Astrocyte of the spinal cord (primary cell): ENCODE measurements at places on chromosomes 13 and 19.

DNA sequence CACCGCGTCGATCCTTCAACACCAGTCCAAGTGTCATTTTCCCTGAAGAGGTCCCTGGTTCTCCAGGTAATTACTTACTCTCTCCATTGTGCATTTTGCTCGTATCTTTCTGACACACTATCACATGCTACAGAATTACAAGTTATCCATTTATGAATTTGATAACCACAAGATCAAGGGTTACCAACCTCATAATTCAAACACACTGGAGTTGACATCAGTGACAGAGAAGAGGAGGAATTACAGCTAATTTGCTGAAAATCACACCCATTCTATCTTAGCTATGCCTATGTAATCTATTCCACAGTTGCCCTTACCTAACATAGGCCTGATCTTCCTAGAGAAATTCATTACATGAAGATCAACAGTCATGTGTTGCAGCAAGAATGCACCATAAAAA, 14.2 kb downstream of the ZC3H13 start:
- DNase-seq: no peak

GRCh38 chr19:20078581-20079031, 806 bp downstream of the ZNF90 start:
- peak; percentile 24 for DNase-seq

GRCh38 chr13:112443995-112444311, 67.8 kb downstream of the SPACA7 start:
- peak; percentile 17 for DNase-seq

- DNase-seq: no peak
Observed at GRCh38 chr13:112999414-113000177, 30.6 kb downstream of the MCF2L start.

GRCh38 chr19:2096034-2096479, at the start of gene MOB3A:
Gene MOB3A (minus strand): TSS chr19:2096326. CDS start chr19:2078560, 17,766 bp downstream.
- peak; percentile 95 for DNase-seq

DNA sequence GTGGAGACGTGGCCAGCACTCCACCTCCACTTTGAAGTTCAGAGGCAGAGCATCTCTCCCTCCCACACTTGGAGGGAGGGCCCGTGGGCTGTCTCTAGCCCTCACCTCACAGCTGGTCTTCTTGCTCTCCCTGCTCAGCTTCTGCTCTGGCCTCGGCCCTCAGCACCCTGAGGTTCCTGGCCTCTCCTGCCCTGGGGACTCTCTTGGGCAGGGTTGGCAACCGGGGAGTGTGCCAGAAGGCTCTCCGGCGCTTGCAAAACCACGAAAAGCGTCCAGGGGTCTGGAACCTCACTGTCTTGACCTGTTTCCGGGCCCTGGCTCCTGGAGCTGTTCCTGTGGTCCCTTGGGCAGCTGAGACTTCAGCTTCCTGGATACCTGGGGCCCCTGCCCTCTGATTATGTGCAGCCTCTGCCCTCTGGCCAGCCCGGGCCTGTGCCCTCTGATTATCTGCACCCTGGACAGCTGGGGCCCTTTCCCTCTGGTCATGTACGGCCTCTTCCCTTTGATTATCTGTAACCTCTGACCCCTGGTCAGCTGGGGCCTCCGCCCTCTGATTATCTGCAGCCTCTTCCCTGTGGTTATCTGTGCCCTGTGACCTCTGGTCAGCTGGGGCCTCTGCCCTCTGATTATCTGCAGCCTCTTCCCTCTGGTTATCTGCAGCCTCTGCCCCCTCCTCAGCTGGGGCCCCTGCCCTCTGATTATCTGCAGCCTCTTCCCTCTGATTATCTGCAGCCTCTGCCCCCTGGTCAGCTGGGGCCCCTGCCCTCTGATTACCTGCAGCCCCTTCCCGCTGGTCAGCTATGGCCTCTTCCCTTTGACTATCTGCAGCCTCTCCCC, 2.1 kb downstream of the CCDC8 start:
- no peak for DNase-seq

- DNase-seq: no peak
Observed at GRCh38 chr13:67052550-67053490, 177.3 kb downstream of the PCDH9 start.

DNA sequence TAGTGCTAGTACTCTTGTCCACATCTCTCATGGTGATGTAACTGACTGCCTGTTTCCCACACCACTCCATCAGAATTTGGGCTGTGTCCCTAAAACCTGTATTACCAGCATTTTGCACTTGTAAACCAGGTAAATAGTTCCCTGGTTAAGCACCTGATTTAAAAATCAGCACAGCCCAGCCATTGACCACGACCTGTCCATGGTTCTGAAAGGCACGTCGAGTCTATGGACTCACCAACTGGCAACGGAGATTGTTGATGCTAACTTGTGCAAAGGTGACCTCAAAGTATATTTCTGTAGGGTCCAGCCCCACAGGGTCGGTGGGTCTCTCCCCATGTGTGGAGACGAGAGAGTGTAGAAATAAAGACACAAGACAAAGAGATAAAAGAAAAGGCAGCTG, 46.7 kb upstream of the ZNF835 start:
- DNase-seq: no peak

DNA sequence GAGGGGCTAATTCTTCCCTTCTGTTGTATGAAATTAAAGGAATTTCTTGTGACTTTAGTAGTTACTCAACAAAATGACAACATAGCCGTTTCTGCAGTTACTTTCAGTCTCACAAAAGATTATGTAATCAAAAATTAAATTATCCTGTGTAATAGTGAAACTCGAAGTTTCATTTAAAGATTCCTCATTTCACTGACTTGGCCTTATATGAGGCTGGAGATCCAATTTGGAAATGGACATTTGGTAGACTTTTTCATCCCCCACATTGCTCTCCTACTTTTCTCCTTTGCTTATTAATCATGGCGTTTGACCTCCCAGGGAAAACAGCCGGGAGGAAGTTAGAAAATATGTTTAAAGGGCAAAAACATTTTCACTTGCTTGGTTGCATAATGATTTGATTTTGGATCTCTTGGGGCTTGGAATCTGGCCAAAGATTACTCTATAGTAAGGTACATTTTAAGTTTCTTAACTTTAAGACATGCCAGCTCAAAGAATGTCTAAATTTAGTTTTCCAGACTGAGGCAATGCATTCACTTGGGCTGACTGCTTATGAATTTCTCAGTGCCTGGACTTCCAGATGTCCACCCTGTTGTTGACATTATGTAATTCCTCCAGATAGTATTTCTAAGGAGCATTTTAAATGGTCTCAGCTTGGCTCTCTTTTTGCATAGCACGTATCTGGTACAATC, 1364.9 kb upstream of the MIR17HG start:
- peak; percentile 4 for DNase-seq

- no peak for DNase-seq
Observed at GRCh38 chr19:52635786-52636570, 2.2 kb downstream of the ZNF83 start.

GRCh38 chr13:108220041-108220440, 1.8 kb downstream of the ABHD13 start:
- DNase-seq: no peak

DNA sequence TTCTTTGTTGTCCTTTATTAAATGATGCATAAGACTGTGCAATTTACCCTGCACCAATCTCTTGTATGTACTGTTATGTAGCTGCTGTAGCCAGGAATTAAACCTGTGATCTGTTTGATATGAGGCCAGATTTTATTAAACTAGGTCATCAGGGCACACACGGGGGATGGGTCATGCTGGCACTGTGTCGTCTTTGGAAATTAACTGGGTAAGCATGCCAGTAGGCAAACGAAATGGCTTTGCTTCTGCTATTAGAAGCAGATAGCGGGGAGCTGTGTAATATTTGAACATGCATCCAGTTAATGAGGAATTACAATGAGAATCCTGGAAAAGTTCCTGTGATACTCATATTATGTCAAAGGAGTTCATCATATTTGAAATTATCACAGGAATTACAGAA, 23.5 kb downstream of the MTUS2 start:
- no peak for DNase-seq

- no peak for DNase-seq
Observed at GRCh38 chr13:105471673-105472072, 1063.8 kb downstream of the EFNB2 start.

- DNase-seq: no peak
Observed at GRCh38 chr19:58521651-58522050, 2.0 kb upstream of the ZBTB45 start.

- DNase-seq: peak; percentile 73
Observed at GRCh38 chr13:42525035-42525504, 48.9 kb upstream of the TNFSF11 start.

GRCh38 chr13:84917252-84917878, 881.9 kb downstream of the SLITRK6 start:
- peak; percentile 48 for DNase-seq

GRCh38 chr13:65090186-65090585, 2139.9 kb downstream of the PCDH9 start:
- DNase-seq: peak; percentile 17

GRCh38 chr13:112572366-112572765, 15.6 kb downstream of the TUBGCP3 start:
- no peak for DNase-seq

DNA sequence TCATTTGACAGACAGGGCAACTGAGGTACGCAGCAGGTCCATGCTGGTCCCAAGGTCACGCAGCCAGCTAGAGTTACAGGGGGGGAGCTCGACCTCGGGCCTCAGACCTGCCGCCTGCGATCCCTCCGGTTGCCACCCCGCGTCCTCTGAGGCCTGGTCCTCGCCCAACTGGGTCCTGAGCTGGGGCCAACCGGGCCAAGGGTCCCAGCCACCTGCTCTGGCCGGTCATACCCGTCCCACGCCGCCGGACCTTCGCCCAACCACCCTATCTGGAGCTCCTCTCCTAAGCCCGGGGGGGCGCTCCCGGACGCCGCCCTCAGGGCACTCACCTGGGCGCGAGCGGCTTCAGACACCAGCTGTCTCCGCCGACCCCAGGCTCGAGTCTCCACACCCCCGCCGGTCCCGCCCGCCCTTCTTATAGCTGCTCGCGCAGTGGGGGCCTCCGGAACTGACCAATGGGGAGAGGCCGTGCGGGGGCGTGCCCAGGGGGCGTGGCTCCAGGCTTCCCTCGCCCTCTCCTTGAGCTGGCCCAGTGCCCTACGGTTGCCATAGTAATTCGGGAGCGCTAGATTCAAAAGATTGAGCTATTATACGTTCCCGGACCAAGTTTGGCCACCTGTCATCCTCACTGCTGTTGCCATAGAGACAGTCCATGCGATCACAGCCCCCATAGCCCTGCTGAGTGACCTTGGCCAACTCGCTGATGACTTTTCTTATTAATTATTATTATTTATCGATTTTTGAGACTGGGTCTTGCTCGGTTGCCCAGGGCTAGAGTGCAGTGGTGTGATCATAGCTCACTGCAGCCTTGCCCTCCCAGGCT, at the start of gene PLIN5:
TSS of gene PLIN5 (minus strand) at position 389 of the 823 bp plus-strand sequence. CDS start 1,150 bp downstream, outside the sequence.
- DNase-seq: peak; percentile 19

- peak; percentile 59 for DNase-seq
Observed at GRCh38 chr19:16336571-16336970, 11.9 kb downstream of the KLF2 start.

- peak; percentile 2 for DNase-seq
Observed at GRCh38 chr13:33787051-33787591, 30.8 kb upstream of the RFC3 start.

DNA sequence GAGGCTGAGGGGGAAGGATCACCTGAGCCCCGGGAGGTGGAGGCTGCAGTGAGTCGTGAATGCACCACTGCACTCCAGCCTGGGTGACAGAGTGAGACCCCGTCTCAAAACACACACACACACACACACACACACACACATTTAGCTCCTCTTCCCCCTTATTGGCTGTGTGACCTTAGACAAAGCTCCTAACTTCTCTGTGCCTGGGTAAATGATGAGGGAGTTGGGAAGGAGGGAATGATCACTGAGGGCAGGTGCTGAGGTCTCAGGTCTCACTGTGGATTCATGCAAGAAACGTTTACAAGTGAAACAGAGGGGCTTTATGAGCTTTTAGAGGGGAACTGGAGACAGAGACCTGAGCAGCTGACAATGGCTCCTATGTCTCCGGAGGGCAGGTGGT, 16.9 kb upstream of the BCL3 start:
- no peak for DNase-seq

GRCh38 chr19:16355293-16356043, 30.8 kb downstream of the KLF2 start:
- no peak for DNase-seq
